ENCODE measurements at places on chromosomes 6 and 20.

GRCh38 chr6:164151161-164152120 is 736.9 kb downstream of the QKI start:
- no peak for DNase-seq

DNA sequence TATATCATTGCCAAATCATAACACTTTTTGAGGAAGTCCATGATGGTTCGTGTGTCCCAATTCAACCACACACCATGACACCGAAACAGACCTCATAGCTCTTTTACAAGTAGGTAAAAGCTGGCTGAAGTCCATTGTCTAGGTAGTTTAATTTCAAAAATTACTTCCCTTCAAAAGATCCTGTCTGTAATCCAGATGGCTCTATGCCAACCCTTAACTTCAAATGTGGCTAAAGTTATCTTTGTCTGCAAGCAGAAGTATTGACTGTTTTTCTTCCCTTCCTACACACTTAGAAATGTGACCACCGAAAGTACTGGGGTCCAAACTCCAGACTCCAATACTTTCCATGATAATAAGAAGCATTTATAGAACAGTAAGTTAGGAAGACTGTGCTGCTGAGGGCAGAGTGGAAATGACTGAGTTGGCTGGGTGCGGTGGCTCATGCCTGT is 8.3 kb upstream of the TIAM2 start:
- no peak for DNase-seq

DNA sequence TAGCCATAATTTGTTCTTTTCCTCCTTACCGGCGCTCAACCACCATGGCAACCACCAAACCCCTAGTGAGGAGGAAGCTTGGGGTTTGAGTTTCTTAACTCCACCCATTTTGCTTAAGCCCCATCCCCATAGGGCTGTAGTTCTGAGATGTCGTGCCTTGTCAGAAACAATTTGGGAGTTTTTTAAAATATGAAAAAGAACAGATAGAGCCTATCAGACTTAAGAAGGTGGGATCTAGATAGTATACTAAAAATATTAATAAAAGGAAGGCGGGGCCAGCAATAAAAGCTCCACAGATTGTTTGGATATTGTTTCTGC is 5.6 kb downstream of the BRD2 start:
- DNase-seq = peak; percentile 53

DNA sequence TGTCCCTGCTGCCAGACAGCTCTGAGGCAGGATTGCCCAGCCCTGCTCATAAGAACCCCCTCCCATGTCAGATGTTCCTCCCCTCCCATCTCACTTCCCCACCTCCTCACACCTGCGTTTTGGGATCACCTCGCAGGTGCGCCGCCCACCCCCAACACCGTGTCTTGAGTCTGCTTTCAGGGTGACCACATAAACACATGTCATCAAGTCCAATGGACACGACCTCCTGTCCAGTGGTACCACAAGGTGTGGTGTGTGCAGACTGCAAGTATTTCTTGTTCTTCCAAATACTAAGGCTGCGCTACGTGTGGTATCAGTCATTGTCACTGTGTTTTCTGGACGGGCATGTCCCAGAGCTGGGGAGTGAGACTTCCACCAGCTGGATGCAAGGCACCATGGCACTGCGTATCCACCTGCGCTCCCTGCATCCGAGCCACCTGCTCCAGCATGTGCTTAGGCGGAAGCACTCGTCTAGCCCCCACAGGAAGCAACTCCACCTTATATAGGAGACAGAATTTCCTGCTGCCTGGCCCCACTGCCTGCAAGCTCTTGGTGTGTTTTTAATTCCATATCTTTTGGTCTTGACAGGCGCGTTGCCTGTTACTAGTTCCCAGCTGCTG is 119.7 kb upstream of the NXT1 start:
- DNase-seq = no peak

DNA sequence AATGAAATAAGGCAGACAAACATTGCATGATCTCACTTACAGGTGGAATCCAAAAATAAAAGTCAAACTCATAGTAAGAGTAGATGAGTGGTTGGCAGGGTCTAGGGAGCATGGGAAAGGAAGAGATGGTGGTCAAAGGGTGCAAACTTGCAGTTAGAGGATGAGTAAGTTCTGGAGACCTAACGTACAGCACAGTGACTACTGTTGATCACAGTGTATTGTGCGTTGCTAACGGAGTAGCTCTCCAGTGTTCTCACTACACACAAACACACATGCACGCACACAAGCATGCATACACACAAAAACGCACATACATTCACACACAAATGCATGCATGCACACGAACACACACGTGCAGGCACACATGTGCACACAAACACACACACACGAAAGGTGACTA is 54.9 kb downstream of the LY86 start:
- no peak for DNase-seq

GRCh38 chr6:46894433-46894832 is 27.3 kb downstream of the ADGRF5 start:
- DNase-seq = no peak

GRCh38 chr6:91631227-91631626 is 1044.4 kb upstream of the MAP3K7 start:
- DNase-seq = no peak

DNA sequence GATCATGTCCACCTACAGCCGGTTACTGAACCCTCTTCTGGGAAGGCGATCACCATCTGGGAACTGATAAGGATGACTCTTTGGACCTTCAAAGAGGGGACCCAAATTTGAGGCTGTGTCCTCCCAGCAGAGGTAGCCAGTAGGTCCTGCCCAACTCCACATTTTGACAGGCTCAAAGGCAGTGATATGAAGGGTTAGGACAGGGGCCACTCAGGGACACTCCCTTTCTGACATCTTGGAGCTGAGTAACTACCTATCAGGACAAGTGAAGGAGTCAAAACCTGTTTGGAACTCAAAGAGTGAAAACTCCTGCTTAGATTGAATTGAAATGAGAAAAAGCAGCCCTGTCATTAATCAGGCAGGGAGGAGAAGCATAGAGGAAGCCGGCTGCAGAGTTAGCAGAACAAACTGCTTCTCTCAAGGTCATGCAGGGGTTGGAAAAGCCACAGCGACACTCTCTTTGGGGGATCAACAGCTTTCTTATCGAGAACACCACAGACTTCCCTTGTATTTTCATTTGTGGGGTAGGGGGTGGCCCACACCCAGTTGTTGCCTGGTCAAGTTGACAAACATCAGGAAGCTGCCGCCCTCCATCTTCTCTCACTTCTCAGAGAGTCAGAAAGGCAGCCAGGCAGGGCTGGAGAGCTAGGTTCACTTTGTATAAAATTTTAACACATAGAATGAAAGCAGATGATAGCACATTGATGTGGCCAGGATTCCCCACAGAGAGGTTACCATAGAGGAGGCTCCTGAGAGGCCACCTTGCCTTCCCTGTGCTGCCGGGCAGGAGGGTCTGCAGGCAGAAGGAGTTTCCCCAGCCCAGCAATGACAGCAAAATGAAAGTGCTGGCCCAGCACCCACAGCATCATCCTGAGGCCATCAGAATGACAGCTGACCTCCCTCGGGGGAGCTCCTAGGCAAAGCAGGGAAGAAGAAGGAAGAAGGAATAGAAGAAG is 47.6 kb downstream of the AGPAT4 start:
- peak; percentile 88 for DNase-seq

DNA sequence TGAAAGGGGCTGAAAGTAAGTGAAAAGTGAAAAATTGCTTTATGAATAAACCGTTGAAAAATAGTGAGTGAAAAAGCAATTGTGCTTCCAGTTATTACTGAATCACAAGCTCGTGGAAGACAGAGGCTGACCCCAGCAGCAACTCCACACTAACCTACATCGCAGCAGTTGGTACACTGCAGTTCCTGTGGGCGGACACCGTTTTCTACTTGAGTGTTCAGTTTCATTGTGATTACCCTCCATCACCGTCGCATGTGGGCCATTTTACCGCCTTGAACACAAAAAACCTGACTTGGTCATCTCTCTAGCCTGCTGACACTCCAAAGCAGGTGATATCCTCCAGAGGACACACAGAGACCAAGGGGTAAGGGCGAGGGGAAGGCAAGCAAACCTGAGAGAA is 28.4 kb downstream of the PRDM1 start:
- DNase-seq = peak; percentile 49

DNA sequence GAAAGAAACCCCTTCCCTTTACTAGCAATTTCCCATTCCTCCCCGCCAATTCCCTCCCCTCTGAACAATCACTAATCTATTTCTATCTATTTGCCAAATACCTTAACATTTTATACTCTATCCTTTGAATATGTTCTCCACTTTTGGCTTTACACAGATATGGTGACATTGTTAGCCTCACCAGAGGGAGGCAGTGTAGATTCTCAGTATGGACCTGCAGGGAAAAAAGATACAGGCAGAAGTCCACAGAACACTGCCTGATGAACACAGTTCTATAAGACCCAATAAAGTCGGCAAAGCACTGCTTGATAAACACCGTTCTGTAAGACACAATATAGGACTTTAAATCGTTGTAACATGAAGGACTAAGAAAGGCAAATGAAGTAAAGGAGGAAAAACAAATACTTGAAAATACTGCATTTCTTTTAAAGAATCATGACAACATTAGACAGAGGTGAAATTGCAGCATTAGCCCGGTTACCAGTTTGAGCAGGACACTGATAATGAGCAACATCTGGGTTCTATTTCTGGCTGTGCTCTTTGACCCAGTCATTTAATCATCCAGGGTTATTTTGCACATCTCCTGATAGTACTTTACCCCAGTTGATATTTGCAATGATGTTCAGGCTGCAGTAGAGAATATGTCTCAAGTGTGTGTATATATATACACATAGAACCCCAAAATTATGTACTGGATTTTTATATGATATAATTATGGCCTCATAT is 296.8 kb downstream of the UTRN start:
- DNase-seq = no peak

- DNase-seq = no peak
Measured at GRCh38 chr6:169008641-169009257, 244.9 kb downstream of the THBS2 start.

DNA sequence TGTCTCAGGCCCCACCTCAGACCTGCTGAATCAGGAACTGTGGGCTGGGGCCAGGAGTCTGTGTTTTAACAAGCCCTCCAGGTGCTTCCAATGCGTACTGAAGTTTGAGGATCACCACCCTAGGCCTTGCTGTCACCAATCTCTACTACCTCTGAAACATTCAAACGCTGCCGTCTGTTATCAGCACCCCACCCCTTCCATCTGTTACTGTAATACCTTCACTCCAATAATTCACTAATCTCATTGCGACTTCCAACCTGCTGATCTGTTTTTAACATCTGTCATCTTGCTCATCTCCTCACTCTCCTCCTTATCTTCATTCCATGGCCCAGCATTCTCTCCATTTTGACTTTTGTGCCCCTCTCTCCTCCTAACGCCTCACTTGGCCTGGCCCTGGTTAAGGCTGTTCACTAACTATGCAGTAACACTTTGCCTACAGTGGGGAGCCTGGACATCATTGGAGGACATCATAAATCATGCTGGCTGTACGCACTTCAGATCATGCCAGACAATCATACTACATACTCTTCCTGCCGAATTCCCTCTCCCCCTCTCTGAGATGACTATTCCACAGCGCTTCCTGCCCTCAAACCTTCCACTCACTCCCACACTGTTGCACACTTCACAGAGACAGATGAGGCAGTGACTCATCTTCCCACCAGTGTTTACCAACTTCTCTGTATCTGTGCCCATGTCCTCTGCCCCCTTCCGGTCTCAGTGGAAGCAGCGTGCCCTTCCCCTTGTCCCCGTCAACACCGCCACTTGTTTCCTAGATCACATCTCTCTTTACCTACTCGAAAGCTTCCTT is 3.0 kb upstream of the GUCA1B start:
- DNase-seq = no peak

- peak; percentile 37 for DNase-seq
Measured at GRCh38 chr20:3786126-3786484, 435 bp downstream of the CENPB start.

- DNase-seq = no peak
Measured at GRCh38 chr20:50892394-50892793, 38.8 kb downstream of the ADNP start.

DNA sequence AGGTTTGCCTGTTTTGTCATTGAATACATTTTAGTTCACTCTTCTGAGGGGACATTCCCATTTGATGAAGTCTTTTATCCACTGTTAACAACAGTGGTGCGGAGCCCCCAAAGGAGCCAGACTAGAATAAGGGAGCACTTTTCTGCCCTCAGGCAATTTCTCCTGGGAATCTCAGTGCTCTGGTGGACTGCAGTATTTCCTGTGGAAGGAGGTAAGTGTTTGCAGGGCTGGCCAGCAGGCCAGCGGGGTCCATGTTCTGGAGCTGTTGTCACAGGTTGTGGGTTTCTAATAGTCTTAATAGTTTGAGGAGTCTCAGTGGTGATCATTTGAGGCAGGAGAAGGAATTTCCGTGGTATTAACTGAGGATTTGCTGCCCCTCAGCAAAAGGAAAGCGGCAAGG is 83.5 kb downstream of the ASXL1 start:
- no peak for DNase-seq

- no peak for DNase-seq
Measured at GRCh38 chr6:63058601-63059000, 152.7 kb upstream of the FKBP1C start.

- no peak for DNase-seq
Measured at GRCh38 chr6:39608652-39609345, 116.4 kb downstream of the KIF6 start.

- DNase-seq = no peak
Measured at GRCh38 chr6:107985701-107986100, 27.7 kb upstream of the SEC63 start.

GRCh38 chr6:25485821-25486534 is 166.0 kb upstream of the SCGN start:
- no peak for DNase-seq

DNA sequence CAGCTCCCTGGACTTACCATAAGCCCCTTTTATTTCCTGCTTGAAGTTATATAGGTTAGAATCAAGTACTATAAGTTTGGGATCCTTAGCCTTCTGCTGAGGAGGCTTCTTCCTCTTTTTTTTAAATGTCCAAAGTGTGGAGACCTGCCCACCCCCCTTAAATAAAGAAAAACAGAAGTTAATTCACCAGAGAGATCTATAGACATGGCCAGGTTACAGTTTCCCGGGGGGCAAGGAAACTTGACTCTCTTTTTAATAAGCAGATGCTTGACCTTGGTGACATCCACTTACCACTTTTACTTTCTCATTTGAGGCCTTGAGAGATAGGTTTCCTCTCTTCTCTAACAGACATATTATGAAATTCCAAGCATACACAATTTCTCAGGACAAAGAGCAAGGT is 88.3 kb downstream of the BMP2 start:
- DNase-seq = no peak

All from immature natural killer cell (primary cell).